ENCODE measurements at places on chromosomes 16 and 17.

DNA sequence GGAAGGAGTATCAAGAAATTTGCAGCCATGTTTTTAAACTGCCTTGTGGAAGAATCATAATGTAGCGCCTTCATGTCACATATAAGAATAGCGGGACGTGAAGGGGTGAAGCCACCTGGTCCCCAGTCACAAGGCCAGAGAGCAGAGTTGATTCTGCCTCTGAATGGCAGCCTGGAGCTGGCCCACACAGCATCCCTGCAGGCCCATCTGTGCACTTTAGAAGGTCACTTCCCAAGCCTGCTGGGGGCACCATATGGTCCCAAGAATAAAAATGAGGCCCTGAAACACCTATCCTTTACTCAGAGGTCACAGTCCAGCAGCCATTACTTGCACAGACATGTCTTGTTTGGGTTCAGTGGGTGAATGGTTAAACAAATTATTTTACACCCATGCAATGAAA is 15.0 kb downstream of the CD300E start:
- no peak for DNase-seq

GRCh38 chr17:57316361-57316760 is 60.0 kb downstream of the MSI2 start:
- DNase-seq, result no peak

- no peak for DNase-seq
Observed at GRCh38 chr16:20441191-20441590, 10.1 kb upstream of the ACSM2A start.

DNA sequence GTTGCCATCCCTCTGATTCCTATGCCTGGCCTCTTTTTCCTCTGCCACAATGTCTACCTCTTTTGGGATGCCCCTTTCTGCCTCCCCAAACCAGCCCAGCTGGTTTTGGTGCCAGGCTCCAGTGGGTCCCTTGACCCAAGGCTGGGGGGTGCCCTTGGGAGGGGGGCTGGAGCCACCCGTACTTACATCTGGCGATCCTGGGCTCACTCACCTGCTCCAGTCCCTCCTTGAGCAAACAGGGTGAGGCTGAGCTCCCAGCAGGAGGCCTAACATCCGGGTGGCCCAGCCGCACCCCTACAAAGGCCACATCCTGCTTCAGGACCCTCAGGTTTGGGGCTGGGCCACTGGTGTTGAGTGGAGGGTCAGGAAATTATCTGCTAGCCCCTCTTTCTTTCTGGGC is 1.2 kb downstream of the ERN2 start:
- no peak for DNase-seq

Data from GM04503 (cell line).